ENCODE measurements at places on chromosomes 2 and 18.

GRCh38 chr2:166341426-166341825 lies 34.3 kb downstream of the SCN9A start:
- no peak for DNase-seq

DNA sequence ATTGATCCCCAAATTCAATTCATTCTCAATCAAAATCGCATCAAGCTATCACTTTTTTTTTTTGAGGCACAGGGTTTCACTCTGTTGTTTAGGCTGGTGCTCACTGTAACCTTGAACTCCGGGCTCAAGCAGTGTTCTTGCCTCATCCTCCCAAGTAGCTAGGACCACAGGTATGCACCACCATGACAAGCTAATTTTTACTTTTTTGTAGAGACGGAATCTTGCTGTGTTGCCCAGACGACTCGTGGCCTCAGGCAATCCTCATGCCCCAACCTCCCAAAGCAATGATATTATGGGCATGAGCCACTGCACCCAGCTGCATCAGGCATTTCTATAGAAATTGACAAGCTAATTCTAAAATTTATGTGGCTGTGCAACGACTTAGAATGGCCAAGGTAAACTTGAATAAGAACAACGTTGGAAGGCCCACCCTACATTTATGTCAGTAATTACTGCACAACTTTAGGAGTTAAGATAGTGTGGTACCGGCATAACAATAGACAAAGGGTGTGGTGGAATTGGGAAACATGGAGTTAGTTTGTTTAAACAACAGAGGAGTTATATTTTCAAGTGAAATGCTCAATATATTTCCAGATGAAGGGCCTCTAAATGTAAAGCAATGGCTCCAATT lies 78.2 kb downstream of the NPAS2 start:
- no peak for DNase-seq

DNA sequence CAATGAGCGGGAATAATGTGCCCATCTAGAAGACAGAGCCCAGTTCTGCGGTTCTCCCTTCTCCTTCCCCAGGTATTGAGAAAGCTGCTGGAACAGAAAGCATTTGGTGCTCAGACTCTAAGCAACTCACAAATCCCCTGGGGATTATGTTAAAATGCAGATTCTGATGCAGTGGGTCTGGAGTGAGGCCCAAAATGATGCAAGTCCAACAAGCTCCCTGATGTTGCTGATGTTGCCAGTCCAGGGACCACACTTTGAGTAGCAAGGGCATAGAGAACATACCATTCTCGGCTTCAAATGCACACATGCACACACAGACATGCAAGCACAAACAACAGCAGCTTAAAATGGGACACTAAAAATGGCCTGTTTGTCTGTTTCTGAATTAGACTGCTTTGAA lies 274.8 kb upstream of the NCKAP5 start:
- DNase-seq, result no peak

DNA sequence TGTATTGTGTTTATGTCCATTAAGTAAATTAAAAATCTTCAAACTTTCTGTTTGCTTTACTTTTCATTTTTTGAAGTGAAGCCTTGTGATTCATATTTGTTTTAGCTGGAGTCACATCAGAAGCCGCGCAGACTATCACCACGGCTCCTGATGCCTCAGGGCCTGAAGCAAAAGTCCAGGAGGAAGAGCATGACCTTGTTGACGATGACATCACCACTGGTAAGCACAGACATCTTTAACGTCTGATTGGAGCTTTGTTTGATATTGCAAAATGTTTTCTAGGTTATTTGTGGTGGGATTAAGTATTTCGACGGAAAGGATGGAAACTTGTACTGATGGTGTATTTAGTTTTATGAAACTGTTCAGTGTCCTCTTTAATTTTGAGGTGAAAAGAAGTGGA lies 164.8 kb downstream of the WDR7 start:
- DNase-seq, result no peak

DNA sequence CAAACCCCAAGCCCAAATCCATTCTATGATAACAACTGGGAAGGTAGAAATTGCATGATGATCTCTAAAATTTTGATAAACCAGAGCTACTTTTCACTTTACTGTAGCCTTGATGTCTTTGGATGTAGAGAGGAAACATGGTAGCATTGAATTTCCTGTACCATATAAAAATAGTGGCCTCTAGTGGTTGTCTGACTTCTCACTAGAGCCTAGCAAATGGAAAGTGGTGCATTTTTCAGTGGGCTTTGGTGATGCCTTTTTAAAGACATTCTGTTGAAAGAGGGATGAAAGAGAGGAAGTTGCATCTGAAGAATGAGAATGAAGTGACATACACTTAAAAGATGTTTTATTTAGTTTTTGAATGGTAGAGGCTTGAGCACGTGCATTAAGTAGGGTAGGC lies 662.2 kb downstream of the XIRP2 start:
- DNase-seq, result no peak

DNA sequence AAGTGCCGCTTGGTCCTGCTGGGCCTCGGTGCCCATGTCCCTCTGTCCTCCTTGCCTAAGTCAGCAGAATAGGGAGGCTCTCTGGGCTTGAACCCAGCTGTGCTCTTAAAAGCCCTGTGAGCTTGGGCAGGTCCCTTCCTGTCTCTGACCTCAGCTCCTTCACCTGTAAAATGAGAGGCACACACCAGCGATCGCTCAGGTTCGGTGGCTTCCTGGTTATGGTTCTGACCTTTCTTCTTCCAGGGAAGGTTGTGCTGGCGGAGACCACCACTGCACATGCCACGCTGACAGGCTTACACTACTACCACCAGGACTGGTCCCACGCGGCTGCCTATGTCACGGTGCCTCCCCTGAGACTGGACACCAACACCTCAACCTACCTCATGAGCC lies 36.1 kb upstream of the MAPRE3 start:
- DNase-seq, result no peak

GRCh38 chr2:15311201-15311907 lies 249.8 kb downstream of the NBAS start:
- DNase-seq, result no peak

- DNase-seq, result no peak
Measured at GRCh38 chr2:108621687-108622681, 87.7 kb downstream of the LIMS1 start.

- no peak for DNase-seq
Measured at GRCh38 chr2:19256121-19256601, 102.3 kb downstream of the OSR1 start.

GRCh38 chr2:207706936-207707860 lies 4.2 kb upstream of the CCNYL1 start:
- DNase-seq, result no peak

DNA sequence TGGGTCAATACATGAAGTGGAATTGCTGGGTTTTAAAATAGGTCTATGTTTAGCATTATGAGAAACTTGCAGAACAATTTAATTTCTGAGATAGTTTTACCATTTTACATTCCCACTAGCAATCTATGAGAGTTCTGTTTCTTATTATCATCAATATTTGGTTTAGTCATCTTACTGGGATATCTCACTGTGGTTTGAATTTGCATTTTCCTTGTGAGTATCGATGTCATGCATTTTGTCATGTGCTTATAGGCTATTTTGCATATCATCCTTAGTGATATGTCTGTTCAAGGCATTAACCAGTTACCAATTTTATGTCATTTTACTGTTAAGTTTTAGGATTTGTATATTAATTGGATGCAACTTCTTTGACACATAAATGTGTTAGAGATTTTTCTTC lies 204.4 kb downstream of the MCFD2 start:
- DNase-seq, result no peak

DNA sequence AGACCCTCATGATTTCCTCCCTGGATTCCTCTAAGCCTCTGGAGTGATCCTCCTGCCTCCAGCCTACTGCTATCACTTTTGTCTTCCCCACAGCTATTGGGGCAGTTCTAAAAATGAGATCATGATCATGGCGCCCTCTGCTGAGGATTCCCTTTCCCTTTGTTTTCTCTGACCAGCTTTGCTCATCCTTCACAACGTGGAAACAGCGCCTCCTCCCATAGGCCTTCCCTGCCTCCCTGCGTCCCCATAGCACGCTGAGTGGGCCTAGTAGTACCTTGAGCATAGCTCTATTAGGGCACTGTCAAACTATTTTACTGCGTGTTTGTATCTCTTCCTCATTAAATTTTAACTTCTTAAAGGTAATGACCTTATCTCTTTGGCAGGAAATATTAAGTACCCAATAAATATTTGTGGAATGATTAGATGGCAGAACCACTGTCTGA lies 207.0 kb upstream of the FANCL start:
- DNase-seq, result no peak

DNA sequence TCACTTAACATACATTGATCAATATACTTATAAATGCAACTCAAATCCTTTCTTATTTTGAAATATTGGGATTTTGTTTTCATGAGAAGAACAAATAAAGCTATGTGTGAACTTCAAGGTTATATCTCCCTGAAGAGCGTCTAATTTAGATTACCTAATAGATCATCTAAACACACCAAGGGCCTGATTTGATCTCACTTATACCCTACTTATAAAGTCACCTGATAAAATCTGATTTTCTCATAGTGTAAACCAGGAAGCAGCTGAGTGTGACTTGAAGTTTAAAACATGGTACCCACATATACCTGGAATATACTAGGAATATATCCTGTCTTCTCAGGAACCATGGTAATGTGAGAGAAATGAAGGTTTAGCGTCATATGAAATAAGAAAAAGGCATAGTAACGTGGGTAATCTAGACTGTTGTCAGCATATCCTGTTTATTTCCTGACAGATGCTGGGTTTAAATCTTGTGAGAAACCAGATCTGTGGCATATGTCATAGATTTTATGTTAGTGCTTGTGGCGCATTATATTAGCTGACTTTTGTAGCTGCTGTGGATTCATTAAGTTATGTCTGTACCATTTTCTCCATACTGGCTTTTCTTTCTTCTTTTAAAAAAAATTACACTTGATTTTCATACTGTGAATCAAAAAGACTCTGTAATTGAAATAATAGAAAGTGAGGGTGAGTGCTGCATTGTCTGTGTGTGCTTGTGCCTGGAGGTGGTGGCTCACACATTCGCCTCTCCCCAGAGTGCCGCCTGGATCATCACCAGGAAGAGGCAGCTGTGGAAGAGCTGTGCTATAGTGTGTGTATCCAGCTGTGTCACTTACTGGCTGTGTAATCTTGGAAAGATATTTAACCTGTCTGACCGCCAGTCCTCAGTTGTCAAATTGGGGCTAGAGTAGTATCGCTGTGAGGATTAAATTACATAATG lies 164.0 kb downstream of the MYO3B start:
- DNase-seq, result no peak

GRCh38 chr2:137507237-137507636 lies 457.0 kb upstream of the HNMT start:
- no peak for DNase-seq

DNA sequence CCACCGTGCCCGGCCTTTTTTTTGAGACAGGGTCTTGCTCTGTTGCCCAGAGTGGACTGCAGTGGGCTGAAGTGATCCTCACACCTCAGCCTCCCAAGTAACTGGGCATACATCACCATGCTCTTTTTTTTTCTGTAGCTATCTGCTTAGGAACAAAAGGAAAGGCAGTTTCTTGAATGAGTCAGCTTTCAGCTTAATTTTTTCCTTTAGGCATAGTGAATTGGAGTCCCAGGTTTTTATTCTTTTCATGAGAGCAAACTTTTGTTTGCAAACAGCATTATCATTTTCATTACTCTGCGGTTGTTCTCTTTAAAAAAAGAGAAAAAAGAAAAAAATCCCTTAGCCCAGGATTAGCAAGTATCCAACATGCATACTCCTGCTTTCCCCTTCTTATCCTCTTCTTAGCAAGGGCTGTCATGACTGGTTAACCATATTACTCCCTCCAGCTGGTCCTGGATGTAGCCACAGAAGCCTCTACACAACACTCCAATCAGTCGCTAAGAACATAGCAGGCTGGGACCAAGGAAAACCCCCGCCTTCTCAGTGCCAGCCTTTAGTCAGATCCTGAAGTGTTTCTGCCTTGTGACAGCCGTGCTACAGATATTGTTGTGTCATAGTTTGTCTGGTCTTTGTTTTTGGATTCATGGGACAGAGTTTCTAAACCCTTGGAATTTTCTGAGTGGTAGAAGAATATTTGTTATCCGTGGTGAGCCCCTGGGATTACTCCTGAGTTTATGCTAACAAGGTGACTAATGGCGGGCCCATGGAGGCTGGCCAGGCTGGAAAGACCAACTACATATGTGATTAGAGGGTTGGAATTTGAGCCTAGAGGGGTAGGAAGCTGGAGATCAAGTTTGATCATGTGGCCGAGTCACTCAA lies 23.3 kb upstream of the ST3GAL5 start:
- no peak for DNase-seq

DNA sequence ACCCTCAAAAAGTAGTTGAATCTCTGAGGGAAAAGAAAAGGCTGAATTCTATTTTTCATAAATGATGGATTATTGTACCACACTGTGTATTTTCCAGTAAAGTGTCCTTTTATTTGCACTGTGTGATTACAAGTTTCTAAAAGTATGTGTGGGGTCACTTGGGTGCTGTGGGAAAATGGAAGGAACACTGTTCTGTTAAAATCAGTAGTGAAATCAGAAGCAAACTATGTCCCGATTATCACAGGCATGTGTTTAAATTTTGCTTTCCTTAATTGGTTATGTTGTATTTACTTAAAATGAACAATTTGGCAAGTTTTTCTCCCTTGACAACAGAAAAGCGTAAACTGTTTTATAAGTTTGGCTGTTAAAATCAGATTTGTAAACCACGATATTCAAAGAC lies 353.1 kb downstream of the ARHGAP15 start:
- DNase-seq, result no peak

DNA sequence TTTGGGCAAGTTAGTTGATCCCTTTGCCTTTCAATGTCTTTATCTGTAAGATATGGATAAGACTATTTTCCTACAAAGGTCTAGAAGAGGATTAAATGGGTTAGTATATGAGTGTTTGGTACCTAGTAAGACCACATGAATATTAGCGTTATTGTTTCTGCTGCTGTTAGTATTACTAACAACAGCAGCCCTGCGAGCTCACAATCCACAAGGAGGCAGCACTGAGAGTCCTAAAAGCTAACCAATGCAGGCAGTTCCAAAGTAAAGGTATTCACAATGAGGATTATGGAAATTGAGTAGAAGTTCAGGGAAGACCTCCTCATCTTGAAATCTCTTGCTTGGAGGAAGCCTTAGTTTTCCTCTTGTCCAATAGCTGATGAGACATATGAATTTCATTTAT lies 248.9 kb downstream of the TDRD15 start:
- DNase-seq, result no peak

DNA sequence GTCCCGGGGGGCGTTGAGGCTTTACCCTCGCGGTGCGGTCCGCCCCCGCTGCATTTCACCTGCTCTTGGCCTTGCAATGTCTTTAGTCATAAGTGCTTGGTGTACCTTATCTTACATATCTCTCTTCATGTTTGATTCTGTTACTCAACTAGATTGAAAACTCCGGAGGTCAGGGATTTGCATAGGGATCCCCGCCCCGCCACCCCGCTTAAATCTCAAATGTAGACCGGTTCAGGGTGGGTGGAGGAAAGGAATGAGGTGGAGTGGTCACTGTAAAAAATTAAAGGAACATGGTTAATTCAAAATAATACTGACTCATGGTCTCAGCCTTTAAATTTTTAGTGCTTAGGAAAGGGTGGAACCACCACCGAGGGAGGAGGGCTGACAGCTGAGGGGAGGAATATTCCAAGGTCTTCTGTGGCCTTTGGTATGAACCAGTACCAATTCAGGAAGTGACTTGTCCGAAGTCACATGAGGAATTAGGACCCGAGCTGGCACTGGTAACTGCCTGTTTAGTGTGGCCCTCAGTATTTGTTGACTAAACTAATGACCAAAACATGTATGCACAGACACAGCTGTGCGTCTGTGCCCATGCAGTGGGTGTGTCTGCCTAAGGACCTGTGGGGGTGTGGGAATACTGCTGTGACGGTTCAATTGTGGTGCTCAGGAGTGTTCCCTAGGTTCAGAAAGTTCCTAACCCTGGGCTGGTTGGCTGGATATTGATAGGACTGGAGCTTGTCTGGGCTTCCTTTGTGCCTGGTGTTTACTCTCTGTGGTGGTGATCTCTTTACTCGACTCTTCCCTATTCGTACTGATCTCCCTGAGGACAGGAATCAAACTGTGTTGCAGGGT lies 1.0 kb downstream of the PLEKHB2 start:
- no peak for DNase-seq
